ENCODE measurements at places on chromosomes 4 and X.

DNA sequence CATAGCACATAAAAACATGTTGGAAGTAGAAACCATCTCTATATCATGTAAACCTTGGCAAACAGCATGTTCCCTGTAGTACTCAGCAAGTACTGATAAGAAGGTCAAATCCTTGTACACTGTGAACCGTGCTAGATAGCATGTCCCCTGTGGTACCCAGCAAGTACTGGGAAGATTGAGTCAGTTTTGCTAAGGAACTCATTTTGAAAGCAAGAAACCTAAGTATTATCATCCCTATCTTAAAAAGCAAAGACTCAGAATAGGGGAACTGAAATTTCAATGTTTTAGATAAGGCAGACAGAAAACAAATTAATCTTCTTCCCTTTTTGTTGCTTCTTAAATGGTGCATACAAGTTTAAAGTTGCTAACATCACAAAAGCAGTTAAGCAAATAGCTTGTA is 180.2 kb downstream of the RBM46 start:
- DNase-seq: no peak

- peak; percentile 30 for DNase-seq
Measured at GRCh38 chrX:19904778-19905367, 17.5 kb upstream of the SH3KBP1 start.

DNA sequence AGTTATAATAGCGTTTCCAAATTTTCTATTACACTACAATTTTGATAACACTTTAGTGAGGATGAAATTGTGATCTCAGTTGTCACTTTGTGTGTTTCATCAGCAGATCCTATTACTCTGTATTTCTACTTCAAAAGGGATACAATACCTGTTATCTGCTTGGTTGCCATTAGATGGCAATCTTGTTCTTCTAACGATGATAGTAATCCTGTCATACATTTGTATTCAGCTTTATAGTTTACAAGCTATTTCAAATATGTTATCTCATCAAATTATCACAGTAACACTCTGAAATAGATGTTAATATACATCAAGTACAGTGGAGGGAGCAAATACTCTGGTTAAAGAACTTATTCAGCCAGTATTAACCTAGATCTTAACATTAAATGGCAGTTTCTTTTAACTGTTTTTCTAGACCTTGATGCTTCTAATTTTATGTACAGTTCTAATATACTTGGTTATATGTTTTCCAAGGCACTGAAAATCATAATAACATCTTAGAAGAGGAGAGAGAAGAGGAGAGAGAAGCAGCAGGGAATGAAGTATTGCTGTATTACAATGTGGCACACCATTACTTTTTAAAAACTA is 292.0 kb downstream of the CCSER1 start:
- DNase-seq: no peak

DNA sequence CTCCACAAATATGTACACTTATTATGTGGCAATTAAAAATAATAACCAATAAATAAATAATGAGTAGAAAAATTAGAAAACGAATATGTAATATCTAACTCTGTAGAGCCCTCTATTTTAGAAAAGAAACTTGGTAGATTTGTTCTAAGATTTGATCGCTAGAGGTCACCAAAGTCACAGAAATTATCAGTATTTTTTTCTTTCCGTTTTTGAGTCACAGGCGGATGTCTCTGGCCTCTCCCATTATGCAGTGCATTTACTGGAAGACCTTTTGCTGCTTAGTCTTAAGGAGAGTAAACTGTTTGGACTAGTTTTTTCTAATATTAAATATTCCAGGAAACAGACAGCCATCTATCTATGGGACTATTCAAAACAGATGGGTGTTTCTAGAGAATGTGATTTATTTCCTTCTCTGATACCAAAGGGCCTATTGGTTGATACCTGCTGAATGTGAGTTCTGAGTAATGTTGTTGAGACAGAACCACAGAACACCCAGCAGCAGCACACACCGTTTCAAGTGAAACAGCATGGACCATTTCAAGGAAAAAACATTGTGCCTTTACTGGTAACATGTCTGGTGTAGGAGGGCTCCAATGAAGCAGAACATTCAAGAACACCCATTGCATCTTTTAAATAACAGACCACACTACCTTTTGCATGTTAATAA is 34.0 kb upstream of the GYPA start:
- peak; percentile 35 for DNase-seq

All from DND-41 (cell line).